ENCODE measurements at places on chromosomes 1 and 21. TPM values are rescaled to one million over a fixed set of nuclear protein-coding genes. Genes with fewer than 3 reads are reported as not detected.

- no peak for DNase-seq
These were observed 19.0 kb upstream of the MFN2 start for GRCh38 chr1:11961230-11961629.

GRCh38 chr1:155884031-155884960, 24.9 kb downstream of the SYT11 start:
- DNase-seq, result no peak

GRCh38 chr1:78291418-78291817, 199.4 kb upstream of the PTGFR start:
- no peak for DNase-seq

DEGS1 gene
- total RNA-seq, result 25.3 TPM

- DNase-seq, result no peak
These were observed 168.7 kb upstream of the FMN2 start for GRCh38 chr1:239922778-239923522.

CLDN17 gene
- total RNA-seq, result not detected
